ENCODE measurements at places on chromosomes 12 and 14.

DNA sequence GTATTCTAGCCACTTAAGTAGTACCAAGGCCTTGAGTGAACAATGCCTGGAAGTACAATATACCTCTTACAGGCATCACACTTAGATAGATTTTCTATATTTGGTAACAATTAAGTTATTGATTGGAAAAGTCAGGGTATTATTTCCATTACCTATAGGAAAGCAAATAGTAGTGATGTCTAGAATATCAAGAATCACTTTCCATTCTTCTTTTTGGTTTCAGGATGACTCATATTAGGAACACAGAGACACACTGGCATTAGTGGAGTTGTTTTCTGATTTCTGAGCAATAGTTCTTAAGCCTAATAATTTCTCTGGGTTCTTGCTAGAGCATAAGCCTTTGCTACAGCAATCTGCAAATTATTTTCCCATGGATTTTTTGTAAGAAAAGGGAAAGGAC, 1640.0 kb upstream of the SEL1L start:
- DNase-seq: no peak

DNA sequence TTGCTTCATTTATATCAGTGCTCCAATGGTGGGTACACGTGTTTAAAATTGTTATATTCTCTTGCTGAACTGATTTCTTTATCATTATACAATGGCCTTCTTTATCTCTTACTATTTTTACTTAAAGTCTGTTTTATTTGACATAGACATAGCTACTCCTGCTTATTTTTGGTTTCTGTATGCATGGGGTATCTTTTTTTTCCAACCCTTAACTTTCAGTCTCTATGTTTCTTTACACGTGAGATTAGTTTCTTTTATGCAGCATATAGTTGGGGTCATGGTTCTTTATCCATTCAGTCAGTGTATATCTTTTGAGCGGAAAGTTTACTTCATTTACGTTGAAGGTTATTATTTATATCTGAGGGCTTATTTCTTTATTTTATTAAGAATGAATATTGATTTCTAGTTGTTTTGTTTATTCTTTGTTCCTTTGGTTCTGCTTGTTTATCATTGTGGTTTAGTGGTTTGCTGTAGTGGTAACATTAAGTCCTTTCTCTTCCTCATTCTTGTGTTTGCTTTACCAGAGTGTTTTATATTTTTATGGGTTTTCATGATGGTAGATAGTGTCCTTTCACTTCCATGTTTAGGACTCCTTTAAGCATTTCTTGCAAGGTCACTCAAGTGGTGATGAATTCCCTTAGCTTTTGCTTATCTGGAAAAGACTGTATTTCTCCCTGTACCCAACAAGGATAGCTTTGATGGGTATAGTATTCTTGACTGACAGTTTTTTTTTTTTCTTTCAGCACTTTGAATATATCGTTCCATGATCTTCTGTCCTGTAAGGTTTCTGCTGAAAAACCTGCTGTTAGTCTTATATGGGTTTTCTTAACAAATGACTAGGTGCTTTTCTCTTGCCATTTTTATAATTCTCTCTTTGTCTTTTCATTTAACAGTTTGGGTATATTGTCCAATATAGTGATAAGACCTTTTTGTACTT, 38.3 kb upstream of the FAR2 start:
- no peak for DNase-seq

DNA sequence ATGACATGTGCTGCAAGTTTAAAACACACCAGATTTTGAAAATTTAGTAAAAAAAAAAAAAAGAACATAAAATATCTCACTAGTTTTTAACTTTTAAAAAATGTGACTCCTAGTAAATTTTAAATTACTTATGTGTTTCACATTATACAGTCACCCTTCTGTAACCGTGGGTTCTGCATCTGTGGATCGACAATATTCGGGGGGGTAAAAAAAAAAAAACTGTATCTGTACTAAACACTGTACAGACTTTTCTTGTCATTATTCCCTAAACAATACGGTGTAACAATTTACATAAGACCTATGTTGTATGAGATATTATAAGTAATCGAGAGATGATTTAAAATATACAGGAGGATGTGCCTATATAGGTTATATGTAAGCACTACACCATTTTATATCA, 3.2 kb downstream of the DDX24 start:
- no peak for DNase-seq

- no peak for DNase-seq
These were observed 1.1 kb upstream of the PRKAG1 start for GRCh38 chr12:49019443-49020324.

GRCh38 chr12:108399514-108399913, 60.4 kb upstream of the CMKLR1 start:
- no peak for DNase-seq

GRCh38 chr14:88029500-88029899, 24.6 kb downstream of the GPR65 start:
- no peak for DNase-seq

DNA sequence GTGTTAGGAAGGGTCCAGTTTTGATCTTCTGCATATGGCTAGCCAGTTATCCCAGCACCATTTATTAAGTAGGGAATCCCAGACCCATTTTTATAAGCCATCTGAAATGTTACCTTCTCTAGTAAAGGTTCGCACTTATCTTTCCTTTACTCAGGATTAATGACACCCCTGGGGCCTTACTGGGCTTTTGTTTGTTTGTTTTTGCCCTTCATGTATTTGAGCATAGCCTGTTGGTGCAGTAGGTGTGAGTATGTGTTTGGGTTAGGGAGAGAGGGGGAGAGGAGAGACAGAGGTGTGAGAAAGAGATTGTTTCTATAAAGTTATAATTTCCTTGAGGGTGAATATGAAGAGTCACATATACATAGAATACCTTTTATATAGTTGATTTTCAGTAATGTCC, 96.9 kb downstream of the AKAP6 start:
- no peak for DNase-seq

DNA sequence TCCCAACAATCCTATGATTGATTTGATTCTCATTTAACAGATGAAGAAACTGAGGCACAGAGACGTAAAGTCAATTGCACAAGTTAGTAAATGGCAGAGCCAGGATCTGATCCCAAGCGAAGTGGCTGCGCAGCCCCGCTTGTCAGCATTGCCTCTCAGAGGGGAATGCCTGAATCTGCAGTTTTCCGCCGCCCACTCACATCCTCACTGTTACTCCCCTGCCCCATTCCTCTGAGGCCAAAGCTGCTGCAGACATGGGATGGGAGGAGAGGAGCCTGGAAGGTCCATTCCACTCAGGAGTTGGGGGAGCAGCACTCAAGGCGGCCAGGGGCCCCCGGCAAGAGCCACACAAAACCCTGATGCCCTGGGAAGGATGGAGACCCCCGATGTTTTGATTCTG, 1.0 kb downstream of the NRIP2 start:
- no peak for DNase-seq

DNA sequence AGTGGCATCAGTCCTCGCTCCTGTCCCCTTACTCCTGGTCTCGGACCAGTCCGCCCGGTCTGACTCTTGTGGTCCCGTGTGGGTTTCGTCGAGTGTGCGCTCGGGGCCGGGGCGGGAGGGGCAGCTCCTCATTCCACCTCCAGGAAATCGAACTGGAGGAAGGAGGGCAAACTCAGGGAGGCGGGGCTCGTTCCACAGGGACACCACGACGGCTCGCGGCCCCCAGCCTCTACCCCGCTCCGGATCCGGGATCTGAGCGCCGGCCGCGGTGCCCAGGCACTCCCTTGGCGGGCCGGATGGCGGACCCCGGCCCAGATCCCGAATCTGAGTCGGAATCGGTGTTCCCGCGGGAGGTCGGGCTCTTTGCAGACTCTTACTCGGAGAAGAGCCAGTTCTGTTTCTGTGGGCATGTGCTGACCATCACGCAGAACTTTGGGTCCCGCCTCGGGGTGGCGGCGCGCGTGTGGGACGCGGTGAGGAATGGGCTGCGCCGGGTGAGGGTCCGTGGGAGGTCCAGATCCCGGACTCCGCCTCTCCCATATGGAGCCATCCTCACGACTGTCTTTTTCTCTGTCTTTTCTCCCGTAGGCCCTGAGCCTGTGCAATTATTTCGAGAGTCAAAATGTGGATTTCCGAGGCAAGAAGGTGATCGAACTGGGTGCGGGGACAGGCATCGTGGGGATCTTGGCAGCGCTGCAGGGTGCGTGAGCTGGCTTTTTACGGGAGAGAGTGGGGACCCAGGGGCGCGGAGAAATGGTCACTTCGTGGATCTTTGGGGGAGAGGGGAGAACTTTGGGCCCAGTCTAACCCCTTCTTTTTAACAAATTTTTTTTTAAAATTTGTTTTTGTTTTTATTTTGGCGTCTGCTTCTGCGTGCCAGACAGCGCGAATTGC, at the start of gene EEF1AKMT3:
EEF1AKMT3 (plus strand) TSS at position 186 of the 894 bp plus-strand sequence; CDS start at position 297, 111 bp downstream.
- peak; percentile 26 for DNase-seq

- no peak for DNase-seq
These were observed 17.1 kb downstream of the DNAL1 start for GRCh38 chr14:73661872-73662271.

DNA sequence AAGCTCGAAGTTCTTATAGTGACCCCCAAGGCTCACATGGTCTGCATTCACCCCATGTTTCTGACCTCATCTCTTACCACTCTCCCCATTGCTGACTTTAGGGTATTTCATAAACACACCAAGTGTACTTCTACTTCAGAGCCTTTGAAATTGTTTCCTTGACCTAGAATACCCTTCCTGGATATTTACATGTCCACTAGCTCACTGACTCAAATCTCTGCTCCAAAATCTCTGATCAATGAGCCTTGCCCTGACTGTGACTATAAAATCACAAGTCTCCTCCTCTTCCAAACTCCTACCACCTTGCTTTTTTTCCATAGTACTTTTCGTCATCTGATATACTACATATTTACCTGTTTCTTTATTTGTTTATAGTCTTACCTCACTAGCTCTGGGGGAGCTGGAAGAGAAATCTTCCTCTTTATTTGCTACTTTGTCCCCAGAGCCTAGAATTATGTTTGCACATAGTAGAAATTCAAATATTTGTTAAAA, 105.1 kb downstream of the RMST start:
- no peak for DNase-seq

DNA sequence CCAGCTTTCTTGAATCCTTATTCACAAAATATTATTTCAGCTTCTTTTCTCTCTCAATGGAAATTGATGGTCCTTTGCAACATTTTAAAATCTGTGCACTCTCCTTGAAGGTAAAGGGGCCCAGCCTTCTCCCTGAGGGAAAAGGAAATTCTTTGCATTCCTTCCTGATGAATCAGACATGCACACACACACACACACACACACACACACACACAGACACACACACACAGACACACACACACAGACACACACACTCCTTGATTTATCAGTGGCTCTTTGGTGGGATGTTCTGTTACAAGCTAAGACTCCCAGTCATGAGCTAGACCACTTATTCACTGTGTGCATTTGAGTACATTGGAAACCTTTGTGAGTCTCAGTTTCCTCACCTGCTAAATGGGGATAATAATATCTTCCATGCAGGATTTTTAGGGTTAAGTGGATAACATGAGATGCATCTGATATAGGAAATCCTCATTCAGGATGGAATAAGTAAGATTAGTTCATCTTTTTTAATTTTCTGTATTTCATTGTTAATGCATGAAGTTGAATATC, 45.1 kb upstream of the HMGA2 start:
- no peak for DNase-seq

GRCh38 chr14:92792885-92793284, 1.2 kb upstream of the GOLGA5 start:
- DNase-seq: no peak

DNA sequence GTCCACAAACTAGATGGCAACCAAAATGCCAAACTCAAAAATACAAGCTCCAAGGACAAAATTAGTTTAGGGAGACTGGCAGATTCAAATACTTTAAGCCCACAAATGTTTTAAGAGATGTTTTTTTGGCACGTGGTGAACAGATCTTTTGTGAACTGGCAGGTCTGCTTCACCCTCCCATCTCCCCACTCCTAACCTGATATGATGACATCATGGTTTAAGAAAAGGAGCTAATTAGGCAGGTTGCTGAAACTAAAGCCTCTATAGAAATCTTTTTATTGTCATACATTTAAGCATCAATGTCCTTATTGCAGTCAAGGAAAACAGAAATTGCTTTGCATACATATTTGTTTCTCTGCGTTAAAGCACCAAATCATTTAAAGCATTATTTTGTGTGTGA, 5.8 kb downstream of the LRIG3 start:
- DNase-seq: no peak
